Uterus (tissue), 4 donors: ENCODE measurements at places on chromosomes 16 and 17. TPM values are rescaled to one million over a fixed set of nuclear protein-coding genes. Genes with fewer than 3 reads are reported as not detected.

- H3K4me3 ChIP-seq, result no peak overlapping the region
- H3K27me3 ChIP-seq, result no peaks in the 10 kb centered on the region
- no peak for DNase-seq
- no peaks in the 10 kb centered on the region for H3K36me3 ChIP-seq
Measured at GRCh38 chr17:2478458-2478857, 33.2 kb downstream of the METTL16 start.

DNA sequence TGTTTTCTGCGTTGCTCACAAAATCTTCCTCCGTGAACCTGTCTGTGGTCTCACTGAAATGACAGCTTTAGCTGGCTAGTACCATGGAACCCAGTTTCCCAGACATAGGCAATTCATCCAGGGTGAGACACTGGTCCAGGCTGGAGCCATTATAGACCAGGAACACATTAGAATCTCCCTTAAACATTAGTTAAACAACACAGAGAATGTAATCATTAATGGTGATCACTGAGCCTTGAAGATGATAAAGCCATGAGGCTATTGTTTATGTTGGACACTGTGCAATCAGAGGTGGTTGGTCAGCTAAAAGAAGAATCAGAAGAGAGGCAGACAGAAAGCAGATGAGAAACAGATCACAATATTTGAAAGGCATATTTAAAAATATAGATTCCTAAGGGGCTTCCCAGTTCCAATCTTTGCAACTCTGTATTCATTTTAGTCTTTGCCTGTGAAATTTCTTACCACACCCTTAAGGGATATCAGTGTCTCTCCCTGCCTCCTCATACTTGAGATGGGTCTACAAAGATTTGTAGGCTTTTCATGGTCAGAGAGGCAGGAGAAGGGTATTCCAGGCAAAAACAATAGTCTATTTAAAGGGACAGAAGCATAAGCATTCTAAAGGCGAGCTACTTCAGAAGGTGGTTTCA lies 317.9 kb downstream of the MAP2K6 start:
- H3K27me3 ChIP-seq, result no peaks in the 10 kb centered on the region
- H3K27ac ChIP-seq, result no peak overlapping the region
- H3K36me3 ChIP-seq, result no peaks in the 10 kb centered on the region

MAPT gene
- total RNA-seq, result 4.1 TPM

DNA sequence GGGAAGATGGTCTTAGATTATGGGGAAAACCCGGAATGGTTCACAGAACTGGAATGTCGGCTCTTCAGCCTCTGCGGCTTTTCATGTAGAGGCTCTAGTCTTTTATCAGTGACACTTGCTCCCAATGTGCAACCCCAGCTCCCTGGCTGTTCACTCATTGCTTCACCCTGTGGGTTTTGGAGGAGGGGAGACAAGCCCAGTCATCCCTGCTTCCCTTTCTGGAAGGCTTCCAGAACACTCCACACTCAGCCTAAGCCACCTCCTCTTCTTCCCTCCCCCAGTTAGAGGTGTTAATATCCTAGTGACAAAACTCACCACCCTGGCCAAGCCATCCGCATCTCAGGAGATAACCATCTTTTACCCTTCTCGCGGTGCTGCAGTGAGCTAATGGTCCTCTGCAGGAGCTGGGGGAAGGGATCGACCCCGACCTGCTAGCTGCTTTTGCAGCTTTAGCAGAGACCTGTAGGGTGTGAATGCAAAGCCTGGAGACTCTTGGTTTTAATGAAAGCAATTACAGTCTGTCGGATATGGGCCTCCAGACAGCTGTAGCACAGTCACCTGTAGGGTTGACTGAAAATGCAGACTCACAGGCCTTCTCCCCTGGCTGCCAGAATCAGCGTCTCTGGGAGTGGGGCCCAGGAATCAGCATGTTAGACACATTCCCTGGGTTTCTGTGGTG lies 24.3 kb upstream of the LASP1NB start:
- peaks cover 40% of the 10 kb centered on the region for H3K4me1 ChIP-seq
- no peaks in the 10 kb centered on the region for H3K36me3 ChIP-seq
- H3K27me3 ChIP-seq, result no peaks in the 10 kb centered on the region
- H3K27ac ChIP-seq, result peak overlapping the region; percentile 50
- peak; percentile 69 for DNase-seq

- H3K27ac ChIP-seq, result no peak overlapping the region
- no peaks in the 10 kb centered on the region for H3K4me1 ChIP-seq
- H3K27me3 ChIP-seq, result no peaks in the 10 kb centered on the region
- no peaks in the 10 kb centered on the region for H3K36me3 ChIP-seq
Measured at GRCh38 chr17:49218941-49219913, 8.7 kb downstream of the ABI3 start.

DNA sequence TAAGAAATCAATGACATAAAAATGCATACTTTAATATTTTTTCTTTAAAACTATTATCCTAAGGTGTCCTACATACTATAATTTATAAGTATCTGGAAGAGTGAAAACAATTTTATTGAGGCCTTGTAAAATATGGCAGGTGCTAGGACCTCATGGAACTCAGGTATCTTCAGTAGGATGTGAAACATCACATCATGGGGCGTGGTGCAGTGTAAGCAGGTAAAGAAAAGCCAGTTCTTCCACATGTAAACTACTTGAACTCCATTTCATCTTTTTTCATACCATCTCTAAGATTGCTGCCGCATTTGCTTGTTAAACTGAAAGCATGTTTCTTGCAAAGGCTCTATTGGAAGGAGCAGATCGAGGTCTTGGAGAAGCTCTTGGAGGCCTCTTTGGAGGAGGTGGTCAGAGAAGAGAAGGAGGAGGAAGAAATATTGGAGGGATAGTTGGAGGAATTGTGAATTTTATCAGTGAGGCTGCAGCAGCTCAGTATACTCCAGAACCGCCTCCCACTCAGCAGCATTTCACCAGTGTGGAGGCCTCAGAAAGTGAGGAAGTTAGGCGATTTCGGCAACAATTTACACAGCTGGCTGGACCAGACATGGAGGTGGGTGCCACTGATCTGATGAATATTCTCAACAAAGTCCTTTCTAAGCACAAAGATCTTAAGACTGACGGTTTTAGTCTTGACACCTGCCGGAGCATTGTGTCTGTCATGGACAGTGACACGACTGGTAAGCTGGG lies at the start of gene CAPNS2:
CAPNS2 (plus strand) TSS at position 253 of the 744 bp plus-strand sequence; CDS start at position 326, 73 bp downstream.
- no peaks in the 10 kb centered on the region for H3K4me1 ChIP-seq
- no peak within 1 kb of the TSS for H3K27ac ChIP-seq
- no peaks in the 10 kb centered on the region for H3K27me3 ChIP-seq
- no peak for DNase-seq
